Tongue (tissue), 3 donors: ENCODE measurements at places on chromosomes 6 and 20. TPM values are rescaled to one million over a fixed set of nuclear protein-coding genes. Genes with fewer than 3 reads are reported as not detected.

Gene FERMT1
- total RNA-seq, result 5.5 TPM

Gene PTCHD4
- total RNA-seq, result 1.4 TPM

Gene TSPO2
- total RNA-seq, result 1.4 TPM

Gene LAMA4
- 247 TPM for total RNA-seq

Gene NRSN1
- 0.51 TPM for total RNA-seq

Gene TRAM2
- total RNA-seq, result 20.2 TPM

Gene PNLDC1
- 0.82 TPM for total RNA-seq

Gene PGC
- total RNA-seq, result not detected
